ENCODE measurements at places on chromosomes 4 and X.

DNA sequence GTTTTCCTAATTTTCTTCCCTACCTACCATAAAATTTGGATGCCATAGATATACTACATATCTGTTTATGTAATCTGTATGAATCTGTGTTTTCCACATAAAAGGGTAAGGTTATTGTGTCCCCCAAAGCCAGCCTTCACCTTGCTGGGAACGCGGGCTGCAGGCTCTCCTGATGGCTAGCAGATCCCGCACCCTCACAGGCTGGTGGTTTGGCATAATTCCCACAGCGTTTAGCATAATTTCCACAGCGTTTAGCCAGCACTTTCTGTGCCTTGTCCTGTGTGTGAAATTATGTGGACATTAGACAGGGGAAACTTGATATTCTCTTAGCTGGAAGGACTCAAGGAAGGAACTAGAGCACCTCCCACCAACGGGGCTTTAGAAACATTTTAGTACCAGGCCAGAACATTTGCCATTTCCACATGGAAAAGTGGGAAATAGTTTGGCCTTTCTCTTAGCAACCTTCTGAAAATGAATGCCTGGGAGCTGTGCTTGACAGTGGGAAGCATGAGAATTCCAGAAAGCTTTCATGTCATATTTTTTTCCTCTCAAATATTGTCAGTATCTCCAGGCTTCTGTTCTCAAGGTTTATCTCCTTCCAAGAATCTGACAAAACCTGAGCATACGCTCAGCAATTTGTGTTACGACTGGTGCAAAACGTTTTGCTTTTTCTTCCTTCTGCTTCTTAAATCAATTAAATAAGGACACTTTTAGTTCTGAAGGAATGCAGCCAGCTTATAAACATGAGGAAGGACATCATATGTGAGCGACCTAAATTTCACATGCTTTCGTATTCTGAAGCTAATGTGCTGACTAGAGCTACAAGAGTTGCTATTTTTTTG lies 67.9 kb downstream of the STK32B start:
- DNase-seq = no peak

GRCh38 chr4:2252530-2253091 lies 9.3 kb downstream of the MXD4 start:
- DNase-seq = no peak

DNA sequence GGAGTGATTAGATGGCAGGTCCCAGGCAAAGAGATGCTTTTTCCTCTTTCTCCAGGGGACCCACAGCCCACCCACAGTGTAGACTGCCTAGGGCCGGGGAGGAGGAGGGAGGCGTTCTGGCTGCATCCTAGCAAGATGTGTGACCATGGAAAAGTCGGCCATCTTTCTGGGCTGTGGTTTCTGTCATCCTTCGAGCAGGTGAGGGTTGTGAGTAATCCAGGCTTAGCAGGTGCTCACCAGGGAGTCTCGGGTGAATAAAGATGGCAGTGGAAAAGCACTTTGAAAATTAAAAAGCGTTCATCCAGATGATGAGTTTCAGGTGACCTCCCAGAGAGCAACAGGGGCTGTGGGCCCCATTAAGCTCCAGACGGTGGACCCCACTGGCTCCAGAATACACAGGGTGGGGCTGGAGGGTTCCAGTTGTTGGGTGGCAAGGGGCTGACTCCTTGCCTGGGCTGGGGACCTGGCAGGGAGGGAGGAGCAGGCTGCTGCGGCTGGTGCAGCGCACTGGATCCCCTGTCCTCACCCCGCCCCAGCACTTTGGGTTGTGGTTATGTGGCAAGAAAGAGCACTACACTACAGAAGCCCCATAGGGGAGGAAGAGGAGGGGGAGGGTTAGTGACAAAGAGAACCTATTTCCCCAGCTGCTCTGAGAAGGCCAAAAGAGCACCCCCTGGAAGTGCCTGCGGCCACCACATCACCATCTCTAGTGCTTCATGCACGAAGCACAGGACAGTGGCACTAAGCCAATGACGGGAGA lies 23.7 kb downstream of the ELF4 start:
- peak; percentile 39 for DNase-seq

DNA sequence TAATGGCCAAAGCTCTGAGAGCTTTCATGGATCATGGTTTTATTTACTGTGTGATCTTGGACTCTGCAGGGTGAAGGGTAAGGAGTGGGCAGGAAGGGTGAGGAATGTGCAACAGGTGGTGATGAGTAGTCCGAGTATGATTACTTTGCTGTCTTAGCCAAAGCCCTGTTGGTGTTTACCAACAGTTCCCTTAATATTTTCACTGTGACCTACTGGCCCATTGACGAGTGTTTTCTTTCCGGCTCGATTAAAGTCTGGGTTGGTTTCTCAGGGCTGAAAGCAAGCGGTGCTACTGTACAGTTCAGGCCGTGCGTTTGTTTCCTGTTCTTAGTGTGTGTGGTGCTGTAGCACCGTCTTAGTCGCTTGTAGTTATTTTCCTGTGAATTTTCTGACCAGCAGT lies 2.6 kb downstream of the ARHGAP24 start:
- no peak for DNase-seq

- DNase-seq = no peak
Observed at GRCh38 chr4:4364486-4365208, 22.3 kb upstream of the NSG1 start.

DNA sequence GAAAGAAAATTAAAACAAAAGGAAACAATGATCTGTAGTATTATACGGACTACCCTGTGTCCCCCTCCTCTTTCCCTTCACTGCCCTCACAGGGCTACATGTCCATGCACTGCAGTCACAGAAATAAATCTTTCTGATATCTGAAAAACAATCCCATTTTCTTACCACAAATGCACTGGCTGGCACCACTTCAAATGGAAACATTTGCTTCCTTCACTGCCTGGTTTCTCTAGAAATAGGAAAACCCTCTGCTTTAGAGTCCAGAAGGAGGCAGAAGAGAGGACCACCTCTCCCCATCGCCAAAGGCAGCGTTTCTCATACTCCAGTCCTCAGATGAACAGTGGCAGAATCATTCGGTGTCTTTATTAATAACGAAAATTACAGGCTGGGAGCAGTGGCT lies 98.2 kb downstream of the GRIA3 start:
- DNase-seq = no peak

DNA sequence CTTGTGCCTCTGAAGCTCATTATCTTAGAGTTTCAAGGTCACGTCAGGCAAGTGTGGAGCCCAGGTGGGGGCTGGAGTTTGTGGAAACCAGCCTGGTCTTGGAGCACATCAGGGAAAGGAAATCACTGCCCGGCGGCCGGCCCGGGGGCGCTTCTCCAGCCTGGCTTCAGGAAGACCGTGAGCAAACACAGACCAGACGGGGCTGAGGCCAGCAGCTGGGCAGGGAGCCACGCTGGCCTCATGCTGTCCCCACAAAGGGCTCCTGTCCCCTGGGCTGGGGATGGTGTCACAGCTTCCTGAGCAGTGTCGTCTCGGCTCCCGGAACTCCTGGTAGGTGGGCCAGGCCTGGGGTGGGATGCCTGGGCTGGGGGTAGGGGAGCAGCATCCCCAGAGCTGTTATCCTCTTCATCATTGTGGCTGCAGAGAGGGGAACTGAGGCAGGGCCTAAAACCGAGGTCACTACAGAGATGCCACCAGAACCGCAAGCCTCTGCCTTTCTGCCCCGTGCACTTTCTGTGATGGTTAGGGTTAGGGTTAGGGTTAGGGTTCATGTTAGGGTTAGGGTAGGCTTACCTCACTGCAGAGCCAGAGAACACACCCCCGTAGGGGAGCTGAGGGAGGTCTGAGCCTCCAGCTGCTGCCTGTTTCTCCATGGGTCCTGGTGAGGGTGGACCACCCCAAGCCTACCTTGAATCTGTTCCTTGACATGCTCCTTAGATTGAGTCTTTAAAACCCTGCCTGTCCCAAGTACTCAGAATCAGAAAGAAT lies 77.5 kb downstream of the HTRA3 start:
- DNase-seq = no peak

- DNase-seq = no peak
Observed at GRCh38 chrX:107857837-107858236, 32.2 kb downstream of the MID2 start.

DNA sequence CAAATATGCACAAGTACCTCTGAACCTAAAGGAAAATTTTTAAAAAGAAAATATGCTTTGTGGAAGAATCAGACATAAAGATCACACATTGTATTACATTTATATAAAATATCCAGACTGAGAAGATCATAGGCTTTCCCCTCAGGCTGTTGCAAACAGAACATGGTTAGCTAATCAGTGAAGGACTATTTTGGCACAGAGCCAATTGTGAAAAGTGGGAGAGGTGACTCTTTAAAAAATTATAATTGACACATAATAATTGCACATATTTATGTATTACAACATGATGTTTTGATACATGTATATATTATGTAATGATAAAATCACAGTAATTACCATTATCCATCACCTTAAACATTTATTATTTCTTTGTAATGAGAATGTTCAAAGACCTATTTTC lies 44.1 kb upstream of the FOXR2 start:
- no peak for DNase-seq

DNA sequence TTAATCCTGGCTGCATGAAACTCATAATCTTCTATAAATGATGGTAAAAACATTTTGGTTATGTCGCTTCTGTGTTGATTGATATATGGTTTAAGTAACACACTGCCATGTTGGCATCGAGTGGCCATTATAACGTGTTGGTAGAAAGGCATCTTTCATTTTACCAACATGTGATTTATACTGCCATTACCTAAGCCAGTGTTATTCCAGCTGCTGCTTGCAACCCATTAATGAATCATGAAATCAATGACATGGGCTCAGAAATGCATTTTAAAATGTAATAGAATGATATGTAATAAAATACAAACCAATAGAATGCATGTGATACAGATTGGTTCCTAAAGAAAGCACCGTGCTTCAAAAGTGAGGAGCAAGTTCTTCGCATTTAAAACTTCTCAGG lies 102.0 kb downstream of the VEGFC start:
- DNase-seq = no peak
